ENCODE measurements at places on chromosomes 7 and 10. TPM values are rescaled to one million over a fixed set of nuclear protein-coding genes. Genes with fewer than 3 reads are reported as not detected.

DNA sequence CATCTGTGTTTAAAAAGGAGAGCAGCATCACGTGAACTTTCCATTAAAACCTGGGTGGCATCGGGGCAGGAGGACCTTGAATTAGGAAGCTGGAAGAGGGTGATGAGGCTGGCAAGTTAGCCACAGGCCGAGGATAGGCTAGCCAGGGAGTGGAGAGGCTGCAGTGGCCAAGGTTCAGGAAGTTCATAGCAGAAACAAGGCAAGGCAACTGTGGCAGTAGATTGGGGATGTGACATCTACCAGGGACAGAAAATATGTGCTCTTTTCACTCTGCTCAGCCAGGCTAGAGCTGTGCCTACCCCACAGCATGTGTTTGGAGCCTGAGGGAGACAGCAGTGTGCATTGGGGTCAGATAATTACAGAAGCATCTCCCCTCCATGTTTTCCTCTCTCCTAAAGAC, 2.2 kb upstream of the INPP5F start:
- DNase-seq: no peak

The CNPY1 gene
- not detected for total RNA-seq

The C7orf33 gene
- not detected for total RNA-seq

- no peak for DNase-seq
Observed at GRCh38 chr10:12193193-12193592, 2.5 kb downstream of the NUDT5 start.

DNA sequence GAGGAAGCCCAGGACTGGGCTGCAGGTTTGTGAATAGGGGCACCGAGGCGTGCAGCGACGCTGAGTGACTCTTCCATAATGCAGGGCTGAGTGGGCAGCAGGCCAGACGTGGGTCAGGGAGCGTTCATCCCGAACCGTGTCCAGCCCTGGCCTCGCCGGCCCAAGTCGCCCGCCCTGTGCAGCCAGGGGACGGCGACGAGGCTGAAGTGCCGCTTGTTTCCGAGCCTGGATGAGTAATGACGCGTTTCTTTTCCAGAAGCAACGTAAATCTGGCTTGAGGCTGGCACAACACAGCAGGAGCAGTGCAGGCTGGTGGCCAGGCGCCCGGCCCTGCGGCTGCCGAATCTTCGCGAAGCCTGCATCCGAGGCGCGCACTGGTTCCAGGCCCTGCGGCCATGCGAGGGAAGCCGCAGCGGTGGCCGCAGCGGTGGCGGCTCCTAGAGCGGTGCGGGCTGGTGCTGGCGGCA, 74.0 kb upstream of the SEC61G start:
- DNase-seq: no peak

- no peak for DNase-seq
Observed at GRCh38 chr10:130895161-130895560, 416.4 kb downstream of the TCERG1L start.

The WBP1L gene
- total RNA-seq: 21.1 TPM

The SFXN4 gene
- 8.3 TPM for total RNA-seq

The GTPBP10 gene
- total RNA-seq: 15.4 TPM

- DNase-seq: no peak
Observed at GRCh38 chr10:123391275-123392028, 237.2 kb downstream of the BUB3 start.

The TFR2 gene
- total RNA-seq: 4.5 TPM

The CRTAC1 gene
- total RNA-seq: not detected

The ASZ1 gene
- total RNA-seq: not detected

GRCh38 chr10:125116652-125117310, 43.6 kb downstream of the CTBP2 start:
- no peak for DNase-seq

GRCh38 chr7:150994838-150995510, 4.2 kb downstream of the NOS3 start:
- no peak for DNase-seq

DNA sequence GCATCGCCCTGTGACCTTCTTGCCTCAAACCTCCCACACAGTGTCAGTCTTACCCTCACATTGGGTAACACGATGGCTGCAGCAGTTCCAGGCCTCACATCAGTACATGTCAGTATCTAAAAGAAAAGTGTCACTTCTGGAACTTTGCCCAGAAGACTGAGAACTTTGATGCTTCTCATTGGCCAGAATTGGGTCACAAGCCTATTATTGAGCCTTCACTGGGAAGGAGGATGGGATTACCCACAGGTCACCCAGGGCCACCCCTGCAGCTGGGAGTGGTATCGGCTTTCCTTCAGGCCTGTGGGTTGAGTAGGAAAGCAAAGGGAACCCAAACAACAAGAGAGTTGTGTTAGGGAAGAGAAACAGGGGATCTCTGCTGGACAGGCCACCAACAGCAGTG, 111.5 kb downstream of the NPY start:
- DNase-seq: no peak

DNA sequence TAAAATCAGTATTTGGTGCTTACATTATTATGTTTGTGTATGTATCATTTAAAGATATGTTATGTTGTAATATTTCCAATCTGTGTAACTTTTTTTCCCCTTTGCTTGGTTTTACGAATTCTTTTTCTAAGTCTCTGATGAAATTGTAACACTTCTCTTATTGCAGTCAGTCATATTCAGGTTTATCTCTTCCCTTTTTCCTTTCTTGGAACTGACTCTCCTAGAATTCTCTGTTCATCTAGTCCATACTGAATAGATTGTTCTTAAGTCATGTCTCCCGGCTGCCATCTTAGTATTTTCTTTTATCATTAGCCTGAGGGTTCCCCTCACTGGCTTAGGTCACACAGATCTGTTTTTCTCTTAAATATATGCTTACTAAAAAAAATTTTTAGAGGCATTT, 44.6 kb downstream of the PHTF2 start:
- no peak for DNase-seq

- DNase-seq: no peak
Observed at GRCh38 chr7:105376908-105377533, 11.7 kb downstream of the SRPK2 start.

The FXYD4 gene
- not detected for total RNA-seq
